Activated effector memory CD4-positive, alpha-beta T cell treated with Interleukin-2 at 50 U/mL for 16 hours (primary cell): ENCODE measurements at places on chromosomes 12 and 14.

DNA sequence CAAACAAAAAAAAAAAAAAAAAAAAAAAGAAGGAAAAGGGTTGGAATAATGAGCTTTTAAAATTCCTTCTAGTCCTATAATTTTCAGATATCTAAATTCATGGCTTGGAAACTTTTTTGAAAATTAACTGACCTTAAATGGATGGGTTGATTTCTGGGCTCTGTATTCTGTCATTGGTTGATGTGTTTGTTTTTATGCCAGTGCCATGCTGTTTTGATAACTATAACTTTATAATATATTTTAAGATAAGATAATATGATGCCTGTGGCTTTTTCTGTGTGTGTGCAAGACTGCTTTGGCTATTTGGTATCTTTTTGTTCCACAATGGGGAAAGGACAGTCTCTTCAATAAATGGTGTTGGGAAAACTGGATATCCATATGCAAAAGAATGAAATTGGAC lies 7.3 kb downstream of the OR10G3 start:
- DNase-seq: no peak

DNA sequence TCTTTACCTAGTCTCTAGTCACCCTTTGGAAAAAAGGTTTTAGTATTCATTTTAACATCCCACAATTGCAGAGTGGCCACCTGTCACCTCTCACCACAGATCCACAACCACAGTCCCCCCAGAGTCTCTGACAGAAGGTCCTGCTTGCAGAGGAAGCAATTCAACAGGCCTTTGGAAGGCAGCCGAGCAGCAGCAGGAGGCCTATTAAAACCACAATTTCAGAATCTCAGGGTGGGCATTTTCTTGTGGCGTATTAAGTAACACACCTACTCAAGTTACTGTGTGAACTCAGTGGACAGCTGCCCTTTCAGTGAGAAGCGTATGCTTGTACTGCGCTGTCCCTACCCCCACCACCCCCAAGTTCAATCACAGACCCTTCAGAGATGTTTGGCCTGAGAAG lies 234.0 kb upstream of the HMGA2 start:
- no peak for DNase-seq

DNA sequence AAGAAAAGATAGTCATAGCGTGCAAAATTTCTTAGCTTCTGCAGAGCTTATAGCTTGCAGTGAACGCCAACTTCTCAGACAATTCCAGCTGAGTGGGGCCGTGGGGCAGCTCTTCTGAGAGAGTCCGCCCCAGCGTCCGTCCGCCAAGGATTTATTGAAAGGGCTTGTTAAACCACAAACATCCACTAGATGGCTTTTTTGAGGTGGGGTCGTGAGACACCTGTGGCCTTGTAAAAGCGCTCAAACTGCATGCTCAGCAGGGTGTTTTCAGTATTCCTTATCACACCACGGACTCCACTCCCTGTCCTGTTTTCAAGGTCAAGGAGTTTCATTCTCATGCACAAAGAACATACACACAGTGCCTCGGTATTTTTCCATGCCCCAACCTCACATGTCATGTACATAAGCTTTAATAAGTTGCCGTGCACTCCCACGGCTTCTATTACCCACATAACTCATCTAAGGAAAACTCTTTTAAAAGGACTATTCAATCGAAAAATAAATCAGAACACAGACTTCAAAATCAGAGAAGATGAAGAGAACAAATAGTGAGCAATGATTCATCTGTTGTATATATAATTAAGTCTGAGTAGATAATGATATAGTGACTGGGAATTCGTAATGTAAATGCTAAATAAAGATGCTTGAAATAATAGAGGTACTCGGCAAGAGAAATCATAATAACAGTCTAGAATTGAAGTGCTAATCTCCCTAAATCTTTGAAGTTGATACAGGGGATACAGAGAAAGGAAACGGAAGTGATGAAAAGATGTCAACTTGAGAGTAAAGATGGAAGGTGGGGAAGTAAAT lies 46.7 kb downstream of the WBP11 start:
- no peak for DNase-seq

GRCh38 chr12:123233505-123234308 lies 471 bp downstream of the MTRFR start:
- no peak for DNase-seq

GRCh38 chr12:22459838-22460490 lies 84.4 kb downstream of the C2CD5 start:
- DNase-seq: no peak

DNA sequence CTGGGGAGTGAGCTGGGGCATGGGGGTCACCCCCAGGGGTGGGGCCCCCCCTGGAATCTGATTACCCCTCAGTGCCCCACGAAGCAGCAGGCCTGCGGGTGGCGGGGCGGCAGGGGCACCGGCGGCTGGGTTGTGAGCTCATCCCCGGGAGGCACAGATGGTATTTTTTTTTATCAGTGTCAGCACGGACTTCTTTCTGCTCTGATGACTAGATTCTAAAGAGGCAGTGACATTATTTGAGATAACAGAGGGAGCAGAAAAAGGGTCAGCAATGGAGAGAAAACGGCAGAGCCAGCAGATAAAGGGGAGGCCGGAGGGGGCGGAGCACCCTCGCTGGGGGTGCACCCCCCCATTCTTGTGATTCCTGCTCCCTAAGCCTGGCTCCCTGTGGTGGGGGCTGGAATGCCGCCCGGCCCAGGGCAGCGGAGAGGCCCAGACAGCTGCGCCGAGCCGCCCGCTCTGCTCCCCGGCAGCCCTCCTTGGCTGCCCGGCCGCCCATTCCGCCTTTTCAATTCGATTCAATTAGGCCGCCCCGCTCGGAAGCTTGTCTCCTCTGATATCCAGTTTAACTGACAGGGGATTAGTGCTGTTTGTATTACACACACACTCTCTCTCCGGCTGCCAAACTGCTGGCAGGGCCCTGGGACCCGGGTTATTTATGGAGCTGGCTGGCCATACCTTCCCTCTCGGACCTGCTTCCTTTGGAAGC lies 32.9 kb downstream of the MVK start:
- DNase-seq: no peak

GRCh38 chr14:65117769-65118745 lies 15.7 kb upstream of the MAX start:
- DNase-seq: no peak

GRCh38 chr12:9750276-9751203 lies 10.2 kb downstream of the CD69 start:
- no peak for DNase-seq

- no peak for DNase-seq
Observed at GRCh38 chr12:19151298-19151697, 21.8 kb downstream of the PLEKHA5 start.

DNA sequence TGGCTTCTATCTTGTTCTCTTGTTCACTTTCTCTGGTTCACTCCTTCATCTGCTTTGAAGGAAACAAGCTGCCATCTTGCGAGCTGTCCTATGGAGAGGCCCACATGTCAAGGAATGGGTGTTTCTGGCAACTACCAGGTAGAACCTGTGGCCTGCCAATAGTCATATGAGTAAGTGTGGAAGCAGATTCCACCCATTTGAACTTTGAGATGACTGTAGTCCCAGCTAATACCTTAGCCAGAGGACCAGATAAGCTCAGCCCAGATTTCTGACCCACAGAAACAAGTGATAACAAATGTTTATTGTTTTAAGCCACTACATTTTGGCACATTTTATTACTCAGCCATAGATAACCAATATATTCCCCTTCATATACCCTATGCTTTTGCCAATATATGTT lies 4.0 kb upstream of the SLC38A2 start:
- no peak for DNase-seq

DNA sequence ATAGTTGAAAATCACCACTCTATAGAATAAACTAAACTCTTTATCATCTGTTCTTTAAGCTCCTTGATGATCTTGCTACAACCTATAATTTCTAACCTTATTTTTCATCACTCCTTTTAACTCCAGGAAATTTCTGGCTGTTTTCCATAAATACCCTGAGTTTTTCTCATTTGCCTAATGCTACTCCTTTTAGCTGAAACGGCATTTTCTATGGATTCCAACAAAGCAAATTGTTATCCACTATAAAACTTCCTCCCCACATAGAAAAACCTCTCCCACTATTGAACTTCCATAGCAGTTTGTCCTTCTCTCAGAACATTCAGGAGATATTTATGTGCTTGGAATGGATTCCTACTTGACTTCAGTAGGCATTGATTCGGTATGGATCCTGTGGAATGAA lies 122.8 kb downstream of the SLC41A2 start:
- DNase-seq: no peak

GRCh38 chr12:110778833-110779577 lies 36.3 kb upstream of the PPP1CC start:
- no peak for DNase-seq

DNA sequence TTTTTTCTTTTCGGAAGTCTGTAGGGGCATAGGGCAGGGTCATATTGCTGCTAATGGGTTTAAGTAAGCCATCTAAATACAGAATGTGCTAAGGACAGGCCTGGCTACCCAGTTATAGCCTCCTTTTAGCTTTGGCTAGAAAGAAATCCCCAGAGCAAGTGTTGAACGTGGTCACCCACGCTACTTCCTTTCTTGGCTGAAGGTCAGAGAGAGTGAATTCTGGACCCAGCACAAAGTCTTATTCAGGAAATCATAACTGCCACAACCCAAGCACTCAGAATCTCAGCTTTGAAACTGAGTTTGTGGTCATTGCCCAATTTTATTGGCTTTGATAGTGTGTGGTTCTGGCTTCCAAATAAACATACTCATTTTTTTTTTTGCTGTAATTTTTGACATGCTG lies 542.1 kb upstream of the ATP2B1 start:
- no peak for DNase-seq

GRCh38 chr12:127742231-127742630 lies 524.7 kb upstream of the TMEM132C start:
- no peak for DNase-seq

GRCh38 chr12:111570084-111570961 lies 28.8 kb downstream of the ATXN2 start:
- DNase-seq: no peak

GRCh38 chr14:33282331-33283230 lies 343.9 kb downstream of the NPAS3 start:
- DNase-seq: no peak

GRCh38 chr12:132700212-132700822 lies 10.3 kb upstream of the PGAM5 start:
- DNase-seq: no peak

DNA sequence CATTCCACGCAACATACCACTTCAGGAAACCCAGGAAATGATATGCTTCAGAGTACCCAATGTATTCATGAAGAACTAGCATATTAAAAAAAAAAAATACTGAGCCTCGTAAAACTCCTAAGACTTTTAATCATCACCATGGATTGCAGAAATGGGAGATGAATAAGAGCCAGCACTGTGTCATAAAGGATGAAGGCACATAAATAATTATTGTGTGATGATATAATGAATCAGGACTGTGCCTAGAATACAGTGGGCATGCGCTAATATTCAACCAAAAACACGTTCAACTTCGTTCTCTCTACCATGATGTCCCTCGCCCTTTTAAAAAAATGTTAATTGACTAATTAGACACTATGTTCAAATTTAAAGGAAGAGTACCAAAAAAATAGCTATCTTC lies 68.7 kb downstream of the CIT start:
- no peak for DNase-seq

DNA sequence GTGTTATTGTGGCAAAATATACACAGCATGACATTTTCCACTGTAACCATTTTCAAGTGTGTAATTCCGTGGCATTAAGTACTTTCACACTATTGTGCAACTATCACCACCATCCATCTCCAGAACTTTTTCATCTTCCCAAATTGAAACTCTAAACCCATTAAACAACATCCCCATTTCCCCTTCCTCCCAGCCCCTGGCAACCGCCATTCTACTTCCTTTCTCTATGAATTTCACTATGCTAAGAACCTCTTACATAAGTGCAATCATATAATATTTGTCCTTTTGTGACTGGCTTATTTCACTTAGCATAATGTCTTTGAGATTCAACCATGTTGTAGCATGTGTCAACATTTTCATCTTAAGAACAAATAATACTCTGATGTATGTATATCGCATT lies 67.8 kb upstream of the PYGL start:
- no peak for DNase-seq

- no peak for DNase-seq
Observed at GRCh38 chr12:29354954-29355353, 26.0 kb downstream of the ERGIC2 start.

DNA sequence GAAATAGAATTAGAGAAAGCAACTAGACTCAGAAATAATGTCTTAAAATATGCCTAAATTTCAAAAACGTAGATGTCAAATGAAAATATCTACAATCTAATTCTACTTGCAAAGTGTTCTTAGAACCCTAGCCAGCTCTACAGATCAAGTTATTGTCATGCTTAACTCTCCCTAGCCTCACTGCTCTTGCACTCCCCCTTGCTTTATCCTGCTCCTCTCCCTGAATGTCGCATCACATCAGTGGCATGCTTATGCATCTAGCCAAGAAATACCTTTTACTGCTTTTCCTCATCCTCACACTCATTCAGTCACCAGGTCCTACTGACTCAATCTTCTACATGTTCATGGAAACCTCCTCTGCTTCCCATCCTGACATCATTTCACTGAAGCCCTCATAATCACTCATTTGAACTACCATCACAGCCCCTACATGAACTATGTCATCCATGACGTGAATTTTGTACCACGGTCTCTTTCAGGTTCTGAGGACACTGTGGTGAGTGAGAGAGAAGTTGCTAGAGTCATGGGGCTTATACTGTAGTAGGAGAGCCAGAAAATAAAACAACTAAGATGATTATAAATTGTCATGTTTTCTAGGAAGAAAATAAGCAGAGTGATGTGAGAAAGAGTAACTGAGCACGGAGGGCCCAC lies 22.6 kb upstream of the CRACR2A start:
- DNase-seq: no peak

- DNase-seq: no peak
Observed at GRCh38 chr12:90995010-90995409, 9.8 kb downstream of the EPYC start.

DNA sequence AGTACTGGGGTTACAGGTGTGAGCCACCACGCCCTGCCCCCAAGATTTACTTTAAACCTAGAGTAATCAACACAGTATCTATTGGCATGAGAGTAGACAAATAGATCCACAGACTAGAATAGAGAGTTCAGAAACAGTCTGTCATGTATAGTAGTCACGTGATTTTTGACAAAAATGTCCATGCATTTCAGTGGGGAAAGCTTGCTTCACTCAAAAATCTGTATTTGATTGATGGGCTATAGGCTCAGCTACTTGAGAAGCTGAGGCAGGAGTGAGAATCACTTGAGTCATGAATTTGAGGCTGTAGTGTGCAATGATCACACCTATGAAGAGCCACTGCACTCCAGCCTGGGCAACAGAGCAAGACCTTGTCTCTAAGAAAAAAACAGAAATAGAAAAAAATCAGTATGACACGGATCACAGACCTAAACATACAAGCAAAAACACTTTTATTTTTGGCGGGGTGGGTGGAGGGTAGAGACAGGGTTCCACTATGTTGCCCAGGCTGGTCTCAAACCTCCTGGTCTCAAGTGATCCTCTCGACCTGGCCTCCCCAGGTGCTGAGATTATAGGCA lies 7.6 kb upstream of the ORAI1 start:
- no peak for DNase-seq

GRCh38 chr14:38233218-38233617 lies 22.7 kb downstream of the CLEC14A start:
- DNase-seq: no peak
